ENCODE measurements at places on chromosomes 6 and 20. TPM values are rescaled to one million over a fixed set of nuclear protein-coding genes. Genes with fewer than 3 reads are reported as not detected.

- no peak for DNase-seq
Measured at GRCh38 chr6:152318278-152318677, 318.9 kb downstream of the SYNE1 start.

The GCNT2 gene
- total RNA-seq: 6.3 TPM

- no peak for DNase-seq
Measured at GRCh38 chr6:69690986-69691385, 105.8 kb downstream of the LMBRD1 start.

DNA sequence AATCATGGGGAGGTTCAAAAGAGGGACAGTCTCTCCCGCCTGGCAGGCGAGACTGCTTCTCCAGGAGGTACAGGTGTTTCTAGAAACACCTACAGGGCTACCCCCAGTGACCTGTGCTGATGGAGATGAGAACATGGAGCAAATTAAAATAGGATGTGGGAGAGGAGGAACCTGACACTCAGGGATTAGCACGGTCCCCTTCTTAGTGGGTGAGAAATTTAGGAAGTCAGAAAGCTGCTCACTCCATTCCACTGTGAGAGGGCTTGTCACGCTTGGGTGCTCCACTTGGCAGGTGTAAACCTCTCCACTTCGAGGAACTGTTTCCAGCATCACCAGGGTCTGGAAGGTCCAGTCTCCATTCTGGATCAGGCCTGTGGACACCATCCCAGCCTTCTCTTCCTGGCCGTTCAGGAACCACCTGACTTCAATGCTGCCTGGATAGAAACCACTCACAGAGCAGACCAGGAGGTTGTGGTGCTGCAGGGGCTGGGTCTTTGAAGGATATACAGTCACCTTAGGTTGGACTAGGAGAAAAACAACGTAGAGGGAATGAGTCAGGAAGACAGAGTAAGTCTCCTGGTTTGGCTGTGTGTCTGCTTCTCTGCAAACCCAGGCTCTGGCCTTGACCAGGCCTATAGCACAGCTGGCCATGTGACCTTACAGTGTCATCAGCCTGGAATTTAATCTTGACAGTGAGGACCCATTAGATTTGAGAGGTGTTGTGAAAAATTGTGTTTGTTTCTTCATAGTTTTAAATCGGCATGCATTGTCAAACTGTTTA lies 8.1 kb downstream of the HLA-DRB1 start:
- DNase-seq: no peak

The WFDC5 gene
- not detected for total RNA-seq

DNA sequence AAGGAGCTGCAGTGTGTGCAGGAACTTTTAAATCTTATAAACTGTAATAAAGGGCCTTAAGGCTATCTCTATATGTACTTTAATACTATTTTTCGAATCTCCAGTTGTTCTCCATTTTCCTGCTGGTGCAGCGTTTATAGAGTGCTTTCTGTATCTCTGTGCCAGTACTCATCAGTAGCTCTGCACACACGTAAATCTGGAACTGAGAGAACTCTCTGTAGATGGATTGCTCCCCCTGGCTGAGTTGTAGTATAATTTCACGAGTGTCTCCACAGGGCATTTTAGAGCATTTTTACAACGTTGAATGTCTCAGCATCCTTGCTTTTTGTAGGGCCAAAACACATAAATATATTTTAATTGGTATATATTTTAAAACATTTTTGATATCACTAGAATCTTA lies 256.5 kb downstream of the TRDN start:
- peak; percentile 15 for DNase-seq

- no peak for DNase-seq
Measured at GRCh38 chr20:54078296-54078984, 8.0 kb upstream of the BCAS1 start.

DNA sequence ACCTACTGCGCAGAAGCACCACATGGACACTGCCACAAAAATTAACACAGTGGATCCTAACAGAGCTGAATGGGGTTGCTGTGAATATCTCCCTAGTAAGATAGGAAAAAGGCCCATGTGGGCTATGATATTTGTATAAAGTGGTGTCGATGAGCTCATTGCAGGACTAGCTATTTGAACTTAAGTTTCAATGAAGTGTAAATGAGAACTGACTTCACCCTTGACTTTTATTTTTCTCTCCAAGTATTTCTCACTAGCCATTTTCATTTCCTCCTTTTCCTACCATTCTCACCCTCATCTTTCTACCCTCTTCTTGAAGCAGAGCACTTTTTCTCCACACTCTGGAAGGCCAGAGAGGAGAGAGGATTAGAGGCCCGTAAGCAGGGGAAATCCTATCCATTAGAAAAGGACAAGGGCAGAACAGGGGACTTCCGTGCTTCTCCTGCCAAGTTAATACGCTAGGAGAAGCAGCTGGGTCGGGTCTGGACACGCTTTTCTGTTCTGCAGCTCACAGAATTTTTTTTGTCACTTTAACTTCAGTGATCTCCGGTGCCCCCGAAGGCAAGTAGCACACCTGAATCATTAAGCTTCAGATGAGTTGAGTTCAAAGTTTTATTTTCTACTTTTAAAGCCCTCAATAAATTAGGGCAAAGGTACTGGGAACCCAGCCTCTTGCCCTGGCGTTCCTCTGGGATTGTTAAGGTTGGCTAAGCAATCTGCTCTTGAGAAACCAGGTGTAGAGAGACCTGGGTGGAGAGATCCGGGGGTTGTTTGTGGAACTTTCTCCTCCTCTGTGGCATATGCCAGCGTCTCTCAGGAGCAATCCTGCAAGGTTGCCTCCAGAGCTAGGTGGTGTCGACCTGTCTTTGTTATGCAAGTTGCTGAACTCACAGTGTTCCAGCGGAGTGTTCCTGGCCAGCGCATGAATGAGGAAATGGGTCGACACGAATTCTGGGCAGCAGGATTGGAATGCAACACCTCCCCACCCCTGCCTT lies 56.2 kb upstream of the ARID1B start:
- peak; percentile 86 for DNase-seq

GRCh38 chr20:13683833-13684232 lies 45.1 kb upstream of the TASP1 start:
- no peak for DNase-seq

DNA sequence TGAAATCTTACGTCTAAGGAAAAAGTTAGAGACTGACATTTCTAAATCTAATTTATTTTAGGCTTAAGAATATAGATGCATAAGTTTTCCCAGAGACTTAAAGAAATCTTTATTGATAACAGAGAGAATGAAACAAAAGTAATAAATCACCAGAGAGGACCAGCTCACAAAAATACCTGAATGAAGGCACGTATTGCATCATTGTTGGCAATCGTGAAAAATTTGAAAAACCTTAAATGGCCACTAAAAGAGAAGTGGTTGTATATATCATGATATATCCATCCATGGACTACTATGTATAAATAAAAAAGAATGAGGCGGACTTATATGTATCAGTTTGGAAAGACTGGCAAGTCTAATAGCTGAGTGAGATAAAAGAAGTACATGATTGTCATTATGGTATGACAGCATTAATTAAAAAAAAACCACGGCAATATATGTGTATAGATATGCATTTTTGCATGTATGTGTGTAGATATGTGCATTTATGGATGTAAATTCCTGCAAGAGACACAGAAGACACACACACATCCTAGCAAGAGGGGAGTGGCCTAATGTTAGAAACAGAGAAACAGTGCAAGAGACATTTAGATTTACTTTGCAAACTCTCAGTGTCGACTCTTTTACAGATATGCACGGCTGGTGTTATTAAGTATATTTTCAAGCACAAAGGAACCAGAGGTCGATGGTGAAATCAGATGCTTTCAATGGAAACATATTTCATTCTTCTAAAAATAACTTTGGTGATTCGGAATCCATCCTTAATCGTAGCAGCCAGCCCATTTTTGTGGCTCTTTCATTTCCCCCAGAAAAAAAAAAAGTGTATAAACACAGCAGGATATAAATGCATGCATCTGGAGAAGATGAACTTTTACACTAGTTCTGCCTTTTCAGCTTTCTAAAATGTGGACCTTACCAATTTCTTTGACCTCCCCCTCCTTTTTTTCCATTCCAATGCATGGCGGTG lies 156.1 kb upstream of the SALL4 start:
- no peak for DNase-seq

GRCh38 chr6:34248198-34248726 lies 544 bp downstream of the SMIM29 start:
- DNase-seq: peak; percentile 45

GRCh38 chr6:37941871-37942270 lies 122.3 kb downstream of the ZFAND3 start:
- no peak for DNase-seq

- no peak for DNase-seq
Measured at GRCh38 chr6:72446430-72446829, 175.4 kb upstream of the KCNQ5 start.

DNA sequence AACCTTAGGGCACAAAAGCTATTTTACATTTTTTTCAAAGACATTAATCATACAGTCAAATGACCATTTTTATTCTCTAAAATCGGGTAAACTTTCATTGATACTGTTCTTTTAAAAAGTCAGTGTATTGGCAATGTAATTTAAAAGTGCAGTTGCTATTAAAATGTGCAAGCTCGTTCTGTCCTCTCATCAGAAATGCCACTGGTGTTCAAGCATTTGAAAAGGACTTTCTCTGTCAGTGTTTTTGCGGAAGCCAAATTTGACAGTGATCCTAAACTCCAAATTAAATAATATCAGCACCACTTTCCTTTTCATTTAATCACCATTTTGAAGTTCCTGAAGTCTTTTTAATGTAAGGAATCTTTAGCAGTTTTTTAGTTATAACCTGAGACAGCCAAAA lies 69.6 kb downstream of the AFG1L start:
- DNase-seq: no peak

DNA sequence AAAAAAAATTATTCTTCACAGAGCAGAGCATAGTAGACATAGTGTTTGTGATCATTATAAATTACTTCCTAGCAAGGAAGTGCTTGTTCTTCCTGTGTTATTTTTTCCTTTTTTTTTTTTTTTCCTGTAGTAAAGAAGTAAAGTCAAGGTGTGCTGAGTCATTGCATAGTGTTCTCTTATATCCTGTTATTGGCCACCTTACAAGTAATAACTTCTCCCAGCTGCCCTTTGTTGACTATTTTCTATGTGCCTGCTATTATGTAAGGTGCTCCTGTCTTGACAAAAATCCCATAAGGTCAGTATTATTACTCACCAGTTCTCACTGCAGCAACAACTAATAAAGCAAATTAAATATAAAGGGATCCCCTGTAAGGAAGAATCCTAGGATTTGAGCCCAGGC lies 195.3 kb downstream of the GJA1 start:
- no peak for DNase-seq

DNA sequence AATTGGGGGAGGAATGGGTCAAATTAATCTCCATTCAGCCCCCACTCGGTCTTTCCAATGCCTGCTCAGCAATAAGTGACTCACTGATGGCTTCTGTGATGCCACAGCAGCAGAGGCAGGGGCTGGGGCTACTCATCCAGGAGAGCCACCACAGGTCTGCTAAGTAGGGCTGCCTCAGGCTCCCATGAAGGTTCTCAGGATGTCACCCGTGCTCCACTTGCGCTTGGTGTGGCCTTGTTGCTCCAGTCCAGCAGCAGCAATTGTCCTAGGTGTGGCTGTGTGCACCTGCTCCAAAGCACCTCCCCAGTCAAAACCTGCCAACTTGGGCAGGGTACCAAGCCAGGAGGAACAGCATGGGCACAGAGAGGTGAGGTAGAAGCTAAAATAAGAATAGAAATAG lies 627 bp upstream of the LY6G6C start:
- no peak for DNase-seq

GRCh38 chr20:3239026-3239866 lies at the start of gene SLC4A11:
Gene SLC4A11 (minus strand): TSS chr20:3239190. CDS start chr20:3239137, 53 bp downstream.
- peak; percentile 49 for DNase-seq

GRCh38 chr6:84103029-84103428 lies 69.5 kb downstream of the MRAP2 start:
- DNase-seq: no peak

DNA sequence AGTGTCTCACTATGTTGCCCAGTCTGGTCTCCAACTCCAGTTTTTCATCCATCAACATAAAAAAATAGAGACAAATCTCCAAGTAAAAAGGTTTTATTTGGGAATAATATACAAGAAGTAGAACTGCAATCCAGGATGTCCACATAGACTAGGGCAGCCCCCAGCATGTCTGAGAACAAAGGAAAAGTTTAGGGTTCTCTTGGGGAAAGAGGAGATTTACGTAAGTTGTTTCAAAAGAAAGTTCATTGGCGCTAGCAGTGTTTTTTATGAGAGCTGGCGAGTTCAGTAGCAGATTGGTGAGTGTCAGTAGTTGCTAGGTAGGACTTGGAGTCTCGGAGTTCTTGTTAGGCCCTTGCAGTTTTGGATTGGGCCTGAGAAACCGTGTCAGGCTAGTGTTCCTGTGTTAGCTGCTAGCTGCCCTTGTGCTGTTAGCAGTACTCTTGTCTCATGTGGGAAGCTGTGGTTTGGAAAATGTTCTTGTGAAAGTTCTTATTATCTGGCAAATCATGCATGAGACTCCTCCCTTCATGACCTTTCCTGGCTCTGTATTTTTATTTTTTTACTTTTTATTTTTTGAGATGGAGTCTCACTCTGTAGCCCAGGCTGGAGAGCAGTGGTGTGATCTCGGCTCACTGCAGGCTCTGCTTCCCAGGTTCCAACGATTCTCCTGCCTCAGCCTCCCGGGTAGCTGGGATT lies 24.7 kb downstream of the TTLL9 start:
- peak; percentile 20 for DNase-seq

GRCh38 chr20:859751-860231 lies 26.3 kb downstream of the FAM110A start:
- DNase-seq: no peak

GRCh38 chr6:44333273-44333919 lies 9.1 kb upstream of the SPATS1 start:
- peak; percentile 43 for DNase-seq

DNA sequence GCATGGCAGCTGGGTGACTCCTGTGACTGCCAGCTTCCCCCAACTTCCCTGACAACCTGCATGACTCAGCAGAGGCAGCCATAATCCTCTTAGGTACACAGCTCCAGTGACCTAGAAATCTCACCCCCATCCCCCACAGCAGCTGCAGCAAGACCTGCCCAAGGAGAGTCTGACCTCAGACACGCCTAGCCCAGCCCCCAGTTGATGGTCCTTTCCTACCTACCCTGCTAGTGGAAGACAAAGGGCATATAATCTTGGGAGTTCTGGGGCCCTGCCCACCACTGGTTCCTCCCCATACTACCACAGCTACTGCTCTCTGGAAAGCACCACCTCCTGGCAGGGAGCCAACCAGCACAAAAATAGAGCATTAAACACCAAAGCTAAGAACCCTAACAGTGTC lies 90.2 kb downstream of the F13A1 start:
- no peak for DNase-seq

All from tongue (tissue), 3 donors.